T-cell (primary cell): ENCODE measurements at places on chromosomes 4 and X. TPM values are rescaled to one million over a fixed set of nuclear protein-coding genes. Genes with fewer than 3 reads are reported as not detected.

DNA sequence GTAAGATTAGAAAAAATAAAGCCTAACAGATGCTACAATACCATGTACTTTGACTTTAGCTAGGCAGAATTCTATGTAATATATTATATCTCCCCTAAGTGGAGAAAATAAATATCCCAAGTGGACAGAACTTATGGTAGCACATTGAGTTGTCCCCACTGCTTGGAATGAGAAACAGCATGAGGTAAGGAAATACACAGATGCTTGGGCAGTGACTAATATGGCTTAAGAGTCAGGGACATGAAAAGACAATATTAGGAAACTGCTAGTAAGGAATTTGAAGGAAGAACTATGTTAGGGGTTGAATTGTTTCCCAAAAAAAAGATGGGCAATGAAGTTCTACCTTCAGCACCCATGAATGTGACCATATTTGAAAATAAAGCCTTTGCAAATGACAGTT is 2265.1 kb downstream of the PCDH7 start:
- no peak overlapping the region for H3K27ac ChIP-seq
- H3K36me3 ChIP-seq: no peaks in the 10 kb centered on the region
- H3K27me3 ChIP-seq: no peaks in the 10 kb centered on the region
- no peak overlapping the region for H3K4me3 ChIP-seq
- no peaks in the 10 kb centered on the region for H3K4me1 ChIP-seq

DNA sequence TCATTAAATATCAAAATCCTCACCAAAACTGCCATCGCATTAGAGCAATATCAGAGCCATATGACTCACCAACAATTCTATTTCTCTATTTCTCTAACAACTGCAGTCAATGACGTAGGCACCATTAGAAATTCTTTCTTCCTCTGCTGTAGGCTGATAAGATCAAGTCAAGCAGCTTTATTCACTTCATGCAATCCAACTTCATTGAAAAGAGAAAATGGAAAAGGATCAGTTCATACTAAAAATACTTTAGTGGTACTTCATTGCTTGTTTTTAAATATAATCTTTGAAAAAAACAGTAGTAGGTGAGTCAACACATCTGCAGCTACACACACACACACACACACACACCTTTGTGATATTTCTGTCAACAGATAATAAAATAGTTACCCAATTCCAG is 345.3 kb upstream of the TENM3 start:
- no peaks in the 10 kb centered on the region for H3K36me3 ChIP-seq
- H3K27me3 ChIP-seq: no peaks in the 10 kb centered on the region
- H3K27ac ChIP-seq: no peak overlapping the region
- no peak for DNase-seq
- no peak overlapping the region for H3K4me3 ChIP-seq
- H3K4me1 ChIP-seq: no peaks in the 10 kb centered on the region

DNA sequence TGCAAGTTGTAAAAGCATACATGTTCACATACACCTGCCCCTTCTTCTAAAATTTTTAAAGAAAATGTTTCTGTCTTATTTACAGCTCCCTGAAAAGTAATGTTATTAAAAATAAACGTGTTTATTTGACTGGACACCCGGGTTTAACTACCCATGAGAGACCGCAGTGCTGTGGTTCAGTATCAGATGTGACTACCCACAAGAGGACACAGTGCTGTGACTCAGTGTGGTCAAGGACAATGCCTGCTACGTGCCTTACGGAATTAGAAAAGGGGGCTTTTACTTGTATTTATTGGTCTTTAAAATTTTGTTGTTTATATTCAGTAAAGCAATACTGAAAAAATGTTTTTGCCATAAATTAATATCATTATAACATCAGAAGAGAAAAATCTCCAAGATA is 641.4 kb downstream of the TRIML1 start:
- no peak overlapping the region for H3K27ac ChIP-seq
- H3K4me3 ChIP-seq: no peak overlapping the region
- no peak for DNase-seq
- no peaks in the 10 kb centered on the region for H3K36me3 ChIP-seq

DNA sequence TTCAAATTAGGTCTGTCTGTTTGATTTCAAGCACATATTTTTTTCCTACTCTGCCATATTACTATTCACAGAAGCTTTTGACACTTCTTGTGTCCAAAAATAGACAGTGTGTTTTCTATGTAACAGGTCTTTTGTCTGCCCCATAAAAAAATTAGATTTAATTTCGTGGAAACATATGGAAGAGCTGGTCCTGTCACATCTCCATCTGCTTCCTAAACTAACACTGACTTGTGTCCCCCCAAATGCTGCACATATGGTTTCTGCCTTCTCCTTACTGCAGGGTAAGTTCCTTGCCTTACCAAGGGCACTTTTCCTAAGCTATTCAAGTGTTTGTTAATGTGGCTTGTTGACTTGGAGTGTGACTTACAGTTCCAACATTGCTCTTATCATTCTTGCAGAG is 340.7 kb upstream of the ARX start:
- H3K27ac ChIP-seq: no peak overlapping the region
- H3K36me3 ChIP-seq: no peaks in the 10 kb centered on the region
- no peak for DNase-seq
- H3K4me1 ChIP-seq: no peaks in the 10 kb centered on the region

DNA sequence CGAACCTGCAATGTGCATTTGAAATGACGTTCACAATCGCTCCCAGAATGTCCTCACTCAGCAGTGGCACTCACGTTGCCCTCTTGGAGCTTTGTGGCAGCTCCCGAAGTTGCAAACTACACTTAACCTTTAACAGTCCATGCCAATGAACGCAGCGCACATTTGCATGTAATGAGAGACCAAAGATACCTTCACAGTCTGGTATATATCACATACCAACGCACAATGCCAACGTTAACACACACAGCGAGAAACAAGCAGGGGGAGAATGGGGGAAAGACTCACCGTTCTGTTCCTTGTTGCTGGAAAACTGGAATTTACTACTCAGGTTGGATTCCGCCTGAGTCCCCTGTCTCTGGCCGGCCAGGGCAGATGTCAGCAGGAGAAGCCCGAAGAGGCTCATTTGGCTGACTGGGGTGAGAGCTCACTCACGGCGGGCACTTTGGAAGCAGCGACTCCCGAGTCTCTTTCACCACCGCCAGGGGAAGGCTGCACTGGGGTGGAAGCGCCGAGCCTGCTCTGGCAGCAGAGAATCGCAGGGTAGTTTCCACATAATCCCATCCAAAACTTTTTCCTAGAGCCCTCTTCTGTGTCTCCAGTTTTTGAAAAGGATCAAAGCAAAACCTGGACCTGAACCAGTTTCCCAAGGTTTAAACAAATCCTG is 966 bp downstream of the PDGFC start:
- H3K27me3 ChIP-seq: peaks cover 2% of the 10 kb centered on the region
- no peak overlapping the region for H3K4me3 ChIP-seq
- peaks cover 3% of the 10 kb centered on the region for H3K4me1 ChIP-seq
- H3K36me3 ChIP-seq: no peaks in the 10 kb centered on the region
- DNase-seq: no peak

DNA sequence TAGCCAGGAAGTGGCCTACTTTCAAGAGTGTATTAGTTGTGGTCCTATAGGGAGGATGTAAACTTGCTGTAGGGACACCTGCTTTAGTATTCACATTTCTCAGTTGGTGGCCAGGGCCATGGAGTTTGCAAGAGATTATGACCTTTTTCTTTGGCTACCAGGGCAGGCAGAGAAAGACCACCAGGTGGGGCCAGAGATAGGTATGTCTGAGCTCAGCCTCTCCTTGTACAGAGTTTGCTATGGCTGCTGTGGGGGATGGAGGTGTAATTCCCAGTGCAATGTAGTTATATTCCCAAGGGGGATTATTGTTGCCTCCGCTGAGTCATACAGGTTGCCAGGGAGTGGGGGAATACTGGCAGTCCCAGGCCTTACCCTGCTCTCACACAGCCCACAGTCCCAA is 26.3 kb upstream of the DACH2 start:
- no peaks in the 10 kb centered on the region for H3K27me3 ChIP-seq
- no peak overlapping the region for H3K4me3 ChIP-seq
- H3K27ac ChIP-seq: no peak overlapping the region
- H3K4me1 ChIP-seq: no peaks in the 10 kb centered on the region

DNA sequence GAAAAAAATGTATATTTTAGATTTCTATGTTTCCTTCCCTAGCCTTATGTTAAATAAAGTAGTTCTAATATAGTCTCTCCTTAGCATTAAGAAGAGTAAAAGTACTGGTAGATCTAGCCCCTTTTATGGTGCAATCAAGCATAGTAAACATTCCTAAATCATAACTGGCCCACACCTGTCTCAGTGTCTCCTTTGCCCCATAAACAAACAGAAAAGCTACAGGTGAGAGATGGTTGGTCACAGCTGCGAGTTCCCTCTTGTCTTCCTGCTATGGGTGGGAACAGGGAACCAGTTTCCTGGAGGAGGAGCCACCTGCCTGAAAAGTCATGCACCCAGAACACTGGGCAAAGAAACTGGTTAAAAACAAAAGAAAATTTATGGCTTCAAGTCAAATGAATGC is 16.6 kb downstream of the SOWAHB start:
- H3K27me3 ChIP-seq: peaks cover 9% of the 10 kb centered on the region
- no peak overlapping the region for H3K4me3 ChIP-seq
- no peaks in the 10 kb centered on the region for H3K36me3 ChIP-seq
- H3K4me1 ChIP-seq: no peaks in the 10 kb centered on the region

- H3K36me3 ChIP-seq: no peaks in the 10 kb centered on the region
- H3K27ac ChIP-seq: no peak overlapping the region
- H3K27me3 ChIP-seq: no peaks in the 10 kb centered on the region
- peaks cover 2% of the 10 kb centered on the region for H3K4me1 ChIP-seq
These were observed 42.3 kb downstream of the ANAPC10 start for GRCh38 chr4:145055533-145056257.

Gene AMTN
- not detected for total RNA-seq

Gene TMSB15A
- total RNA-seq: not detected

Gene TNIP3
- total RNA-seq: 2.0 TPM

Gene AGA
- total RNA-seq: 19.7 TPM
